ENCODE measurements at places on chromosomes 6 and 20. TPM values are rescaled to one million over a fixed set of nuclear protein-coding genes. Genes with fewer than 3 reads are reported as not detected.

DNA sequence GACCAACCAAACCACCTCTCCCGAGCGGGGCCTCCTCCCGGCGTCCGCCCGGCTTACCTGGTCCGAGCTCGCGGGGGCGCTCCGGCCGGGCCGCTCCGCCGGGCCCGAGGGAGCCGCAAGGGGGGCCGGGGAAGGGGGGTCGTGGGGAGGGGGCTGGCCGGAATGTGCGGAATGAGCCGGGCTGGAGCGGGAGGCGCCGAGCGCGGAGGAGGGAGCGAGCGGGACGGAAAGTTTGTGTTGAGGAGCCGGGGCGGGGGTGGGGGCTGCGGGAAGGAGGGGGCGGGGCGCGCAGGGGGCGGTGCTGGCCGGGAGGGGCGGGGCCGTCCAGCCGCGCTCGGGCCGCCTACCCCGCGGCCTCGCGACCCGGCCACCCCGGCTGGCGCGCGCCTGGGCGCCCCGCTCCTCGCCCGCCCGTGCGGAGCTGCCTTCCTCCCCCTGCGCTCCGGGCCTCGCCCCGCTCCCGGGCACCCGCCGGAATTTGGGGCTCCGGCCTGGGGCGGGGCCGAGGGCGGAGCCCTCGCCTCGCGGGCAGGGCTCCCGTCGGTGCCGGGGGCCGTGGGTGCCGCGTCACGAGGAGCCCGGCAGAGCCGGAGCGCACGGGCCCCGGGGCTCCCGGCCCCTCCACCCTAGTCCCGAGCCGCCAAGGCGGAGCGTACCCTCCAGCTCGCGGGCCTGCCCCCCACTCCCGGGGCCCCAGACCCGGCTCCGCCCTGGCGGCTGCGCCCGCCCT is at the start of gene TEAD3:
Gene TEAD3, minus strand, starts transcription at position 239 of the 730 bp plus-strand sequence.
- peaks cover 23% of the 10 kb centered on the region for H3K27me3 ChIP-seq
- DNase-seq: peak; percentile 89
- peak within 1 kb of the TSS; percentile 88 for H3K27ac ChIP-seq

DNA sequence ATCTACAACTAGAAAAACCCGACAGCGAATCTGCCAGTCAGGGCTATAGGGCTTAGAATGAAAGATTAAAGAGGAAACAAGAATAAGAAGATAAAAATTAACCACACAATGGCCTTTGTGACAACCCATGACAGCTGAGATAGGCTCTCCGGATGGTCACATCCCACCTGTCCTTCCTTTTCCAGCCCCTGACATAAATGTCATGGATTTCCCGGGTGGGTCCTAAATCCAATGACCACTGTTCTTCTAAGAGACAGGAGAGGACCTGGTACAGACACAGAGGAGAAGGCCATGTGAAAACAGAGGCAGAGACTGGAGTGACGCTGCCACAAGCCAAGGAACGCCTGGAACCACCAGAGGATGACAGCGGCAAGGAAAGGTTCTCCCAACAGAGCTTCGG is 41.8 kb downstream of the ATXN1 start:
- H3K36me3 ChIP-seq: no peaks in the 10 kb centered on the region
- no peak for DNase-seq
- no peaks in the 10 kb centered on the region for H3K27me3 ChIP-seq
- H3K4me1 ChIP-seq: peaks cover 24% of the 10 kb centered on the region

DNA sequence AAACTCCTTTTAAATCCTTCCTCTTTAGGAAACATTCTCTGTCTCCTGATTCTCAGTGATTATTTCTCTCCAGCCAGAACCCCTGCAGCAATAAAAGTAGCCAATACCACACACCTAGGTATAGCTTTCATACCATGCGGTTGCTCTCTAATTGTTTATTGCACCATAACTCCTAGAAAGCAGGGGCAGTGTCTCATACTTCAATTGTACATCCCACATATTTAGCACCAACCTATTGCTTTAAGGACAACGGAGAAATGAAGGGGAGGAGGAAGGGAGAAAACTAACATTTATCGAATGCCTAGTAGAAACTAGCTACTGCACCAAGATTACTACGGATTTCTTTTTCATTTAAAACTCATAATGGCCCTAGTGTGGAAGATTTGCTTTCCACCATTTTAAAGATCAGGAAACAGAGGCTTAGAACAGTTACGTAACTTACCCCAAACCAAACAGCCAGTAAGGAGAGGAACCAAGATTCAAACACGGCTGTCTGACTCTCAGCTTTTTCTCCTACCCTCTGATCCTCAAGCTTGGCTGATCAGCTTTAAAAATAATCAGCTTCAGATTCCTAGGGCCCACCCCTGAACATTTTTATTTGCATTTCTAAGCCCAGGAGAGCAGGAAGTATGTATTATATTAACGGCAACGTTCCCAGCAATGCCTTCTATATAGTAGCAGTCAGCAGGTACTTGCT is 43.4 kb upstream of the ATXN1 start:
- peak overlapping the region; percentile 67 for H3K4me3 ChIP-seq
- H3K27me3 ChIP-seq: no peaks in the 10 kb centered on the region
- H3K4me1 ChIP-seq: peaks cover 38% of the 10 kb centered on the region
- peaks cover 11% of the 10 kb centered on the region for H3K36me3 ChIP-seq

GRCh38 chr6:31655349-31656237 is at the start of gene APOM:
TSS of gene APOM (plus strand) at chr6:31655894. CDS start at chr6:31655967, 73 bp downstream.
- no peak for DNase-seq
- H3K36me3 ChIP-seq: peaks cover 8% of the 10 kb centered on the region
- H3K27me3 ChIP-seq: no peaks in the 10 kb centered on the region
- peak within 1 kb of the TSS; percentile 47 for H3K27ac ChIP-seq
- peaks cover 29% of the 10 kb centered on the region for H3K4me1 ChIP-seq

DNA sequence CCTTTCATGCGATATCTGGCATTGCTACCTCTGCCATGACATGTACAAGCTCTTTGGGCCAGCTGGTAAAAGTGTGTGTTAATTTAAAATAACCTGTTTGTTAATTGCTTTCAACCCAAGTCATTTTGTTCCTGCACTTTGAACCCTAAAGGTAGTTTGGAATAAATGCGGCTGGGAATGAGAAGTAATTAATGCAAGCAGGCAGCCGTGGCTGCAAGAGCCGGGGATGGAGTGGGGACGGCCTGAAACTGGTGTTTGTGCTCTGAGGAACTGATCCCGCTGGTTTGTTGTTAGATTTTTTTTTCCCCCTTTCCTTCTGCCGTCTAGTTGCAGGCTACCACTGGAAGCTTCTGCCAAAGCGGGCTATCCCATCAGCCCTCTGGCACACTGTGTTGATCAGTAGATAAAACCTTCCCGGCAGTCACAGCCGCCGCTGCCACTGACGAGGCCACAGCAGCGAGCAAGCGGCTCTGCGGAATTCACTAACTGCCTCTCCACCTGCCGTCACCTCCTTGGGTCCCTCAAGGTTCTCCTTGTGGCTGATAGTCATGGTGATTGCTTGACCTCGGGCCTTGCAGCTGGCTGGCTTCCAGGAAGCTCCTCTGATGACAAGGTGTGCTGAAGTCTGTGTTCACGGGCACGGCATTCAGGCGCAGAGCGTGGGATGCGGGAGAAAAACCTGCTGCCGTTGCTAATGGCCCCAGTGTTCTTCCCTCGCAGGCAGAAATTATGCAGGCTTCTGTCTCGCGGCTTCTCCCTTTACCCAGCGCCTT is 315.9 kb downstream of the TFAP2A start:
- H3K36me3 ChIP-seq: peaks cover 4% of the 10 kb centered on the region
- no peak overlapping the region for H3K4me3 ChIP-seq
- no peaks in the 10 kb centered on the region for H3K27me3 ChIP-seq
- H3K4me1 ChIP-seq: peaks cover 11% of the 10 kb centered on the region
- peak; percentile 26 for DNase-seq
- peak overlapping the region; percentile 93 for H3K27ac ChIP-seq

DNA sequence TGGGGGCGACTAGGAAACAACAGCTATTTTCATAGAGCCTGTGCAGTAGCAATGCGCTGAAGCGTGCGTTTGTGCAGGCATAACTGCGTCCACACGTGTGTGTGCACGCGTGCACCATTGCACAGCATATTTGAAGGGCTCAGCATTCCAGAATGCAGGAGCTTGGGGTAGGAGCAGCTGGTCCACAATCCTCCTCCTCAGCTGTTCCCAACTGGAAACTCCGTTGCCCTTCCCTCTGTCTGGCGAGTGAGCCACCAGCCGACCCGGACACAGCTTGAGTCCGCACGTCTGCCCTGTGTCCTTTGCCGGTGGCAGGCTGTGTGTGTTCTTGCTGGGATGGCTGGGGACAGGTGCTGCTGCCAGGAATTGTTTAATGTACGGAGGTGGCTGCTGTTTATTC is 110.2 kb downstream of the SASH1 start:
- DNase-seq: no peak
- H3K27ac ChIP-seq: no peak overlapping the region
- 0 out of 2 replicates have a peak, but pooled peaks cover 3% of the 10 kb centered on the region for H3K36me3 ChIP-seq
- no peak overlapping the region for H3K4me3 ChIP-seq

DNA sequence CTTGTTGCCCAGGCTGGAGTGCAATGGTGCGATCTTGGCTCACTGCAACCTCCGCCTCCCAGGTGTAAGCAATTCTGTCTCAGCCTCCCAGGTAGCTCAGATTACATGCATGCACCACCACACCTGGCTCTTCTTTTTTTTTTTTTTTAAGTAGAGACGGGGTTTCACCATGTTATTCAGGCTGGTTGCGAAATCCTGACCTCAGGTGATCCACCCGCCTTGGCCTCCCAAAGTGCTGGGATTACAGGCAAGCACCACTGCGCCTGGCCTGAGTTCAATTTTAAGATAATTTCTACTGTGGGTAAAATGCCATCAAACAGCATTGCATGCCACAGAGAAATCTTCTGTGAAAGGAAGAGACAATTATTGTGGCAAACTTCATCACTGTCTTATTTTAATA is 633.1 kb downstream of the KIF16B start:
- no peak overlapping the region for H3K4me3 ChIP-seq
- H3K27me3 ChIP-seq: no peaks in the 10 kb centered on the region
- no peak overlapping the region for H3K27ac ChIP-seq
- peaks cover 8% of the 10 kb centered on the region for H3K4me1 ChIP-seq

DNA sequence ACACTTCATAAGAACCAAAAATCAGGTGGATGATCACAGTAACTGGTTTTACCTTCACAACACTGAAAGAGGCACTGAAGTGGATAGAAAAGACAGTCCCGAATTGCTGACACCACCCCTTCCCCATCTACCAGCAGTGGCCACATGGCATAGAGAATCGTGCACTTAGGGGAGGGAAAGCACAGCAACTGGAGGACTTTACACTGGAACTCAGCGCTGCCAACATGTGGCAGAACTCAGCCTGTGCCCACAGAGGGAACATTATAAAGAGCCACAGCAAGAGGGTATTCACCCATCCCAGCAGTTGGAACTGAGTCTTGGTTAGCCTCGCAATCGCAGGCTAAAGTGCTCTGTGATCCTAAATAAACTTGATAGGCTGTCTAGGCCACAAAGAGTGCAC is 6.5 kb upstream of the KIAA1586 start:
- H3K4me3 ChIP-seq: no peak overlapping the region
- peak; percentile 24 for DNase-seq
- peaks cover 2% of the 10 kb centered on the region for H3K4me1 ChIP-seq
- no peaks in the 10 kb centered on the region for H3K36me3 ChIP-seq

DNA sequence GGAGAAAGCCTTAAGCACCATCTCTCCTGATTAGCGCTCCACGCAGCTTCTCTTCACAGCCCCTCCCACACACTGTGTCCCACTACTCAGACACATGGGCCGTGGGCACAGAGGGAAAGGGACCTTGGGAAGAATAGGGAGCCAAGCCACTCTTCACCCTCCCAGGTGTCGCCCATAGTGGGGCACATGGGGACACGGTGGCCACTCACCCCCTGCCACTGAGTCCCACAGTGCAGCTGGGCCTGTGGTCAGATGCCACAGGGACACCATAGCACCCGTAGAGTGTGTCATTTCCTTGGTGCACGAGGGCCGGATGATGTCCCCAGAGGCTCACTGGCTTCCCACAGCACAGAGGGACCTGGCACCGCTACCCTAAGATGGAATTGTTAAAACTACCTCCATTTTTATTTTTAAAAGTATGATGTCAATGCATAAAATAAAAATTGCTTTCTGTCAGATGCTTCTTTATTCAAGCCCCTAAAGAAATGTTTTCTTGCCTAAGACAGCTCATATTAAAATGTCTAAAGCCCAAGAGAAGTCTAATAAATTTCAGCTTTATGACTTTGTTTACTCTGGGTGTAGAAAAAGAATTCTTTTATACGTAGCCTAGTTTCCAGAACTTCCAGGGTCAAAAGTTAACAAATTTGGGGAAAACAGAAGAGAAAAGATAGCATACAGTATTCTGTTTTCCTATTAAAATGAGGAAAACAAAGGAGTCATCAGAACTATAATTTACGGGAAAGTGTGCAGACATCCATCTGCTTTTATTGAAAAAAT is 191.0 kb upstream of the SNX9 start:
- H3K36me3 ChIP-seq: no peaks in the 10 kb centered on the region
- no peak for DNase-seq
- H3K27me3 ChIP-seq: no peaks in the 10 kb centered on the region

The PCED1A gene
- total RNA-seq: 19.7 TPM

The KCNQ5 gene
- 2.0 TPM for total RNA-seq

The TBX18 gene
- not detected for total RNA-seq

The OPRL1 gene
- total RNA-seq: 2.2 TPM

The GRM1 gene
- 0.41 TPM for total RNA-seq

Measured in WTC11 (cell line).